ENCODE measurements at places on chromosomes 2 and 18.

DNA sequence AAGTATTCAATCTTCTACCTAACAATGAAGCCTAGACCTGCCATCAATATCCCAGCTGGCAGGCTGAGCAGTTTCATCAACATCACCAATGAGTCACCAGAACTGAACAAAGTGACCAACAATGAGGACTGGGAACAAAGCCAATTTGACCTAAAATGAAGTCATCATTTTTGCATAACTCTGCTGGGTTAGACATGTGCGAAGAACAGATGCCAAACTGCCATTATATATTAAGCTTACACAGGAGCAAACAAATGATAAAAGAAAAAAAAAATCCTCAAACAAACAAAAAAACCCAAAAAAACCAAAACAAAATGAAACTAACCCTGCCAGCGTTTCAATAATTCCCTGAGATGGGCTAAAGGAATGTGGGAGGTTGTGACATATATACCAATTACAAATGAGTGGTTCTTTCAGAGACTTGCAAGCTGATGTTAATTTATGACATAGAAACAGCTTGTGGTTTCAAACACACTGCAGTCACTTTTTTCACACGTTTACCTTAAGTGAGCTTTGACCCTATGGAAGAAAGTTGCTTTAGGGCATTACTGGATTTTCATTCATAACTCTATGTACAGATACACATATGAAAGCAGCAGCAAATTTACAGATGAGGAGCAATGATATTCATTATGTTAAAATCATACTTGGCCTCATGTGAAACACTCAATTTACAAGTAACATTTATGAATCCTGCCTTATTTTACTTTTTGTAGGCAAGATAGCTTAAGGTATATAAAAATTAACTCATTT lies 56.9 kb upstream of the CCDC141 start:
- DNase-seq, result peak; percentile 69

DNA sequence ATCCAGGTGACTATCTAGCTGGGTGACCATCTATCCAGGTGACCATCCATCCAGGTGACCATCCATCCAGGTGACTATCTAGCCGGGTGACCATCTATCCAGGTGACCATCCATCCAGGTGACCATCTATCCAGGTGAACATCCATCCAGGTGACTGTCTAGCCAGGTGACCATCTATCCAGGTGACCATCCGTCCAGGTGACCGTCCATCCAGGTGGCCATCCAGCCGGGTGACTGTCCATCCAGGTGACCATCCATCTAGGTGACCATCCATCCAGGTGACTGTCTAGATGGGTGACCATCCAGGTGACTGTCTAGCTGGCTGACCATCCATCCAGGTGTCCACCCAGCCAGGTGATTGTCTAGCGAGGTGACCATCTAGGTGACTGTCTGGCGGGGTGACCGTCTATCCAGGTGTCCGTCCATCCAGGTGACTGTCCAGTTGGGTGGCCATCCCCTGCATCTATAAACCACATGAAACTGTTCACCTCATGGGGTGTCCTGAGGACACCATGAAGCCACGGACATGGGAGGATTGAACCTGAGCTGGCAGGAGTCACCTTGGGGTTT lies 305.3 kb downstream of the NDUFA10 start:
- DNase-seq, result no peak

DNA sequence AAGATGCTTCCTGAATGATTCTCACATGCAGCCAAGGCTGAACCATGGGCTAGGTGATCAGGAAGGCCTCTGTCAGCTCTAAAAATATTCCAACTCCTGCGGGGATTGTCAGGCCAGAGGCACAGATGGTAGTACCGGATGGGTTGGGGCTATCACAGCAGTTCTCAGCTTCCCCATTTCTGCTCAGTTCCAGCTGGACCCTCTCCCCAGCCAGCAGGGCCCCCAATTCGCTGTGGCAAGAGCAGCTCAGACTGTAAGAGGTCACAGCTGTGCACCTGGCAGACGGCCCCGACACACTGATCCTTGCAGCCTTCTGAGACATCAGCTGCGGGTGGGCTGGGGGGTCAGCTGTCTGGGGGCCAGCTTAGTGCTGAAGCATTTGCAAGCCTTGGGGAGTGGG lies 43.6 kb upstream of the TCF7L1 start:
- peak; percentile 62 for DNase-seq

GRCh38 chr18:74587441-74587840 lies 10.2 kb upstream of the ZNF407 start:
- DNase-seq, result no peak

- no peak for DNase-seq
Observed at GRCh38 chr2:237207646-237208045, 122.0 kb downstream of the COPS8 start.

- no peak for DNase-seq
Observed at GRCh38 chr2:206316141-206316540, 41.7 kb downstream of the ZDBF2 start.

GRCh38 chr2:152086231-152086630 lies 12.6 kb downstream of the CACNB4 start:
- DNase-seq, result peak; percentile 51

- DNase-seq, result no peak
Observed at GRCh38 chr2:188898261-188898660, 75.9 kb upstream of the COL3A1 start.

- DNase-seq, result no peak
Observed at GRCh38 chr2:142952793-142953494, 75.5 kb downstream of the KYNU start.
